ENCODE measurements at places on chromosomes 13 and 19.

DNA sequence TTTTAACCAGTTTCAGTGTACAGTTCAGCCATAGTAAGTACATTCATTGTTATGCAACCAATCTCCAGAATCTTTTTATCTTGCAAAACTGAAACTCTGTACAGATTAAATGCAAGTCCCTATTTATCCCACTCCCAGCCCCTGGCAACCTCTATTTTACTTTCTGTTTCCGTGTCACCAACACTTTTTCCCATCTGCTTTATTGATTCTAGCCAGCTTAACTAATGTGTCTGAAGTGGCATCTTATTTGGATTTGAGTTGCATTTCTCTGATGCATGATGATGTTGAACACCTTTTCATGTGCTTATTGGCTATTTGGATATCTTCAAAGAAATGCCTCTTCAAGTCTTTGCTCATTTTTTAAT is 18.9 kb downstream of the SPATA13 start:
- DNase-seq, result no peak

DNA sequence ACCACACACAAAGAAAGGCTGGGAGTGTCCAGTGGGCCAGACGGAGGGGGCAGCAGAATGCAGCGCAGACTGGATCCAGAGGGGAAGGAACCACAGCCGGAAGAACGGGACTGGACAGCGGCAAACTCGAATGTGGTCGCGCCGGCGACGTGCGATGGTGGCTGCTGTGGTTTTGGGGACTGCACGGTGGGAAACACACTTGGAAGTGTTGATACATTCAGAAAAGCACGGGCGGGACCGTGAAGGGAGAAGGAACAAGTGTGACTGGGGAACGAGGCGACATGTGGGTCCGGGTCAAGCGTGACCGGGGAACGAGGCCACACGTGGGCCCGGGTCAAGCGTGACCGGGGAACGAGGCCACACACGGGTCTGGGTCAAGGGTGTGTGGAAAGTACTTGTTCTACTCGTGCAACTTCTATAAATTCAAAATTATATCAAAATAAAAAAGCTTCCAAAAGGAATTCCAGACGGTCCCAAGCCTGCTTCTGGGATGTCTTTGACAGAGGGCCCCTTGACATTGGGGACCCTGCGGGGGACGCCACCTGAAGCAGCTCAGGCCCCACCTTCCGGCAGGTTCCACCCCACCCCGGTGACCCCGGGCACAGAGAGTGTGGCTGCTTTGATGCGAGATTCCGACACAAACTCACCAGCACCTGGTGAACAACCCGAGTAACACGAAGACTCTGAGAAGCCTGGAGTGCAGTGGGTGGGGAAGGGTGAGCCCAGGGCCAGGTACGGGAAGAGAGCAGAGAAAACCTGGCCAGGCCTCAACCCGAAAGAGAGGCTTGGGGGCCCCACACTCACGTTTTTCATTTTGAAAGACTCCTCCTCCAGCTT is 25.1 kb upstream of the C13orf46 start:
- no peak for DNase-seq

DNA sequence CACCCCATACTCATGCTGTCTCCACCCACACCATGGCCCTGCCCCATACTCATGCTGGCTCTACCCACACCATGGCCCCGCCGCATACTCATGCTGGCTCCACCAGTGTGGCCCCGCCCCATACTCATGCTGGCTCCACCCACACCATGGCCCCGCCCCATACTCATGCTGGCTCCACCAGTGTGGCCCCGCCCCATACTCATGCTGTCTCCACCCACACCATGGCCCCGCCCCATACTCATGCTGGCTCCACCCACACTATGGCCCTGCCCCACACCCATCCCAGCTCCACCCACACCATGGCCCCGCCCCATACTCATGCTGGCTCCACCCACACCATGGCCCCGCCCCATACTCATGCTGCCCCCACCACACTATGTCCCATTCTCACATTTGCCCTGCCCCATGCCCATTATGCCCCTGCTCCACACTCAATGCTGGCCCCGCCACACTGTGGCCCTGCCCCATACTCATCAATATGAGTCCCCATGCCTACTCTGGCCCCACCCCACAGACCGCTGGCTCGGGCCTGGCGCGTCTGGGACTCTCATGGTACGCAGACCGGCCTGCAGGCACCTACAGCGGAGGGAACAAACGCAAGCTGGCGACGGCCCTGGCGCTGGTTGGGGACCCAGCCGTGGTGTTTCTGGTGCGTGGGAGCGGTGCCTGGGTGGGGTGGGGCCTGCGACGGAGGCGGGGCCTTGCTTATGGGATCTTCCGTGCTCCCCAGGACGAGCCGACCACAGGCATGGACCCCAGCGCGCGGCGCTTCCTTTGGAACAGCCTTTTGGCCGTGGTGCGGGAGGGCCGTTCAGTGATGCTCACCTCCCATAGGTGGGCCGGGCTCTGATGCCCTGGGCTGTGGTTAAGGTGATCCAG is 3.7 kb upstream of the ARHGAP45 start:
- no peak for DNase-seq

GRCh38 chr19:8626842-8627241 is 3.6 kb upstream of the NFILZ start:
- DNase-seq, result no peak
